ENCODE measurements at places on chromosomes 1 and 21.

DNA sequence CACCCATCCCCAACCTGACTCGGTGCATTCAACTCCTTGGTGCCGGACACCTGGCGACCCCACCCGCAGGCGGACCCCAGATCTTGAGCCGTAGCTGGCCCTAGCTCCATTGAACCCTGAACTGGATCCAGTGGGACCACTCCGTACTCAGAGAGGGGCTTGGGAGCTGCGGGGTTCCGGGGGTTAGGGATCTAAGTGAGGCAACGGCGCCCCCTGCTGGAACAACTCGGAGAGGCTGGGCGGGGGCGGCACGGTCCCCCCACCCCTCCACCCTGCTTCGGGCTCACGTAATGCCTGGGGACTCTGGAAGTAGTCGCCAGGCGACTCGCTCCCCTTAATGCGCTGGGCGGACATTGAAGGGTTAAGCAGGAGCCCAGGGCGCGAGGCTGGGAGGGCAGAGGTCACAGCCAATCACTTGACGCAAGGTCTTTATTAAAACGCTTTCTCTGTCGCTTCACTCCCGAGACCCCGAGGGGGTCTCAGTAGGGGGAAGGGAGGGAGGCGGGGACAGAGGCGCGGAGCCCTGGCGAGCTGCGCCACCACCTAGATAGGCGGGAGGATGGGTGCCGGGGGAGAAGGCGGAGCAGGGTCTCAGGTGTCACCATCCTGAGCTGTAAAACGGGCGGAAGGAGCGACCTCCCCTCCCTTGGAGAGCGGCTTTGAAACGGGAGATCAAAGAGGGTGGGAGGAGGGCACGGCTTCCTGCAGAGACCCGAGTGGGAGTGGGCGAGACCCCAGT lies 704 bp upstream of the CRABP2 start:
- peak; percentile 43 for DNase-seq

DNA sequence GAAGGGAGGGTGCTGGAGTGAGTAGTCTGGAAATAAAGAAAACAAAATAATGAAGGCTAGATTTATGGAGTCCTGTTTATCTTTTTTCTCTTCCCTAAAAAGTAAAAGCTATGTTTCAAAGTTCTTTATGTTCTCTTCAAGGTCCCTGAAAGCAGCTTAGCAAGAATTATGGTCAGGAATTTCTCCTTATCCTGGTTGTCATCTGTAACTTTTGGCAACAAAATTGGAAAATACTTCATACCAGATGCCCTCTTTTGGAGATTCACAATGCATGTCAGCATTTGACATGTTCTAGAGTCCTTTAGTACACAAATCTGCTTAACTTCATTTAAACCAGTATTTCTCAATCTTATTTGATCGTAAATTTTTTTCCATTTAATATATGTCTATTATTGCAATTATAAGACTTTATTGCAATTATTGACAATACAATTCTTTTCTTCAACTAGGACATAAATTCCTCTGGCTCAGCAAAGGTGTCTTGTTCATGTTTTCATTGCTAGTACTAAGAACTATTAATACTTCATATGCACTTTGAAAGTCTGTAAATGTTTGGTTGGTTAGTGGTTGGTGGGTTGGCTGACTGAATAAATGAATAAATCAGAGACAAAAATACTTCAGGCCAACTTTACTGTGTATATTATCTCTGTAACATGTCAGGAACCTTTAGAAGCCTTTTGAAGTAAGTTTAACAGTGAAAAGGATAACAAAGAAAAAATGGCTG lies 101.5 kb downstream of the ATP1B1 start:
- DNase-seq: no peak

DNA sequence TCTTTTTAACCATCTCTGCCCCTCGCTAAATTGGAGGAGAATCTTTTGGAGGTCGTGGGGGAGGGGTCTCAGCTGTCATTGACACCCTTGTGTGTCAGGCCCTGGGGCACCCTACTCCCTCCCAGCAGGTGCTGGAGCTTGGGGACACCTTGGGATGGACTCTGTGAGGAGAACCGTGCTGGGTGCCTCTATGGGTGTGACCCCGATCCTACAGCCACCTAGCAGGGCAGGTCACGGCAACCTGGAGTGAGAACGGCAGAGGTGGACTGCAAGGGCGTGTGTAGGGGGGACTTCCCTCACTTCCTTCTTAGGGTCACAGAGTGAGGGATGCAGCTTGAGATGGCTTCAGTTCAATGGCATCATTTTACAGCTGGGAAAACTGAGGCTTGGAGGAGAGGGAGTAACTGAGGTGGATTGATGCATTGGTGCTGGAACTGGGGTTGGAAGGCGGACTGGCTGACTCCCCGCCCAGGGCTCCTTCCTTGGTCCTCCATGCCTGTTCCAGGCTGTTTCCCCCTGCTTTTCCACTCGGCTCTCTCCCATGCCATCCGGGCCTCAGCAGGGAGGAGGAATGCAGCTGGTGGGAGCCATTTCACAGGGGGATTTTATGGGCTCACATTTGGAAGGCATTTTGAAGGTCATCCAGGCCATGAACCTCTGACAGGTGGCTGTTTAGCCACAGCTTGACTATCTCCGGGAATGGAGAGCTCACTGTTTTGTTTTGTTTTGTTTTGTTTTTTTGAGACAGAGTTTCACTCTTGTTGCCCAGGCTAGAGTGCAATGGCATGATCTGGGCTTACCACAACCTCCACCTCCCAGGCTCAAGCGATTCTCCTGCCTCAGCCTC lies 18.8 kb upstream of the ARHGEF10L start:
- DNase-seq: no peak

- DNase-seq: no peak
These were observed 10.5 kb downstream of the C1orf116 start for GRCh38 chr1:207021876-207022596.

GRCh38 chr1:210332719-210333398 lies 4.2 kb downstream of the HHAT start:
- DNase-seq: peak; percentile 42

GRCh38 chr1:186473047-186473446 lies 12.1 kb upstream of the PDC start:
- DNase-seq: no peak
